Right renal cortex interstitium (tissue), 3 donors: ENCODE measurements at places on chromosomes 11 and 22.

DNA sequence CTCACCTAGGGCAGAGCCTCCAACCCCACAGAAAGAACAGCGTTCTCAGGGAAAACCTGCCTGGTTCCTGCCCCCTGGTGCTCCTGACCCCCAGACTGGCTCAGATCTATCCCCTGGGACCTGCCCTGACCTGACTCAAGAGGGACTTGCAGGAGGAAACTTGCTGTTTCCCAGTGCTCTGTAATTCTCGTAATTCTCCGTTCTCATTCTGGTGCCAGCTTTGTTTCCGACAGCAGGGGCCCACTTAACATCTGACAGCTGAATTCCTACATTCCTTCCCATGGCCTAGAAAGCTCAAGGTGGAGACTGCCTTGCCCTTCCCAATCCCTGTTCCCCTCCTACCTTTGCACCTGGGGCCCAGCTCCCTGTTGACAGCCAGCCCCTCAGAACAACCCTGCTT, 12.5 kb upstream of the CSF2RB start:
- DNase-seq = no peak

- DNase-seq = no peak
Observed at GRCh38 chr11:2519517-2519861, 74.7 kb downstream of the KCNQ1 start.

GRCh38 chr11:104649002-104649401, 249.3 kb downstream of the CASP12 start:
- no peak for DNase-seq

GRCh38 chr11:8698379-8698851, 15.8 kb downstream of the RPL27A start:
- no peak for DNase-seq

GRCh38 chr11:76781046-76781801, 1.9 kb upstream of the TSKU start:
- no peak for DNase-seq

DNA sequence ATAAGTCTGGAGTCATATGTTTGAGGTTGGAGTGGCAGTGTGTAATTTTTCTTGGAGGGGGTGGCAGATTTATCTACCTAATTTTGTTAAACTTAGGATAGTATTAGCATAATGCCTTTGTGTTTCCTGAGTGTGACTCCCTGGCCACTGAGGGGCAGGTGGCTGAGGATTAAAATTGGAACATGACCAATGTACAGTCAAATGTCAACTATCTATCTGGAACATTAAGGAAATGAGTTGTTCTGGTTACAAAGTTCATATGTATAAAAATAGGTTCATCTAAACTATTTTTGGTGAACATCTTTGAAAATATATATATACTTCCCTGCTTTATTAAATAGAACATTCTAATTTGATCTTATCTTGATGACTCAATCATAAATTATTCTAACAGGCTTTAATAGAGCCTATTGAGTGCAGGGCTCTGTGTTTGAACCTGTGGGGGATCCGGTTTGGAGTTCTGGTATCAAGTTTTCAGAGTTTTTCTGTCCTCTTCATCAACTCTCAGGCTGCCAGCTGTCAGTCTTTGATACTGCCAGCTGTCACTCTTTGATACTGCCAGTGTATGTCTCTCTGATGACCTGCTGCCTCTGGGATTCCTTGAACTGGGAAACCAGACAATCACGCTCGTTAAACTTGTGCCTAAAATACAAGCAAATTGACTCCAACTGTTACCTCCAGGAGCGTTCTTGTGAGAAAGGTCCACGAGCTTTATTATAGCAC, 309.6 kb downstream of the METTL15 start:
- DNase-seq = no peak

- DNase-seq = no peak
Observed at GRCh38 chr11:20388096-20389055, 860 bp downstream of the PRMT3 start.

DNA sequence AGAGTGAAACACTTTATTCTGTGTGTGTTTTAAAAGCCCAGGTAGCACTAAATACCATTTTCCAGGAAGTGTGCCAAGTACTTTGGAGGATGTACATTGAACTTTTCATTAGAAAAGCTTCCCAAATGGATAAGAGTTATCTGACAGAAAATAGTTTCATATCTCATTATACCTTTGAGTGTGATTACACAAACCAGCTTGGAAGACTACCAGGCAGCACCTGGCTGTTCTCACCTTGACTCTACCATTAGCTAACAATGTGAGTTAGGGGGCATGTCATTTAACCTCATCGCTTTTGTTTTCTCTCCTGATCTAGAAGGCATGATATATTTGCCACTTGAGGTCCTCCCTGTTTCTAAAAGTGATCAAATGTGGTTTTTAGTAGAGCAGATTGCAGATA, 50.2 kb downstream of the GRM5 start:
- DNase-seq = no peak

GRCh38 chr22:36756031-36756430, 19.9 kb downstream of the IFT27 start:
- DNase-seq = no peak

- no peak for DNase-seq
Observed at GRCh38 chr11:111309215-111309915, 11.0 kb downstream of the POU2AF3 start.

DNA sequence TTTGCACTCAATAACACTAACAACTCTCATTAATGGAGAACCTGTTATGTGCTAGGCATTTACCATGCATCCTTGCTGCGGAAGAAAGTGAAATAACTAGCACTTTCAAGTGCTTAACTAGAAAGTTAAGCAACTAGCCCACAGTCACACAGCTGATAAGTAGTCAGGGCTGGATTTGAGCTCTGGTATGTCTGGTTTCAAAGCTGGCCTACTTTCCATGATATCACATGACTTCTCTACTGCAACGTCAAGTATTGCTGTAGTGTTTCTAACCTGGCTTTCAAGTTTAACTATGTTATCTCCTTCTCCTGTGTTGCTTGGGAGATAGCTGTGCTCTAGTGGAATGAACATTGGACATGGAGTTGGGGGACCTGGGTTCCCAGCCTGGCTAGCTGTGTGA, 12.1 kb downstream of the SLC15A3 start:
- no peak for DNase-seq

- peak; percentile 75 for DNase-seq
Observed at GRCh38 chr11:111735262-111736116, 30.7 kb downstream of the PPP2R1B start.

GRCh38 chr11:108693852-108694251, 29.0 kb downstream of the DDX10 start:
- DNase-seq = no peak

DNA sequence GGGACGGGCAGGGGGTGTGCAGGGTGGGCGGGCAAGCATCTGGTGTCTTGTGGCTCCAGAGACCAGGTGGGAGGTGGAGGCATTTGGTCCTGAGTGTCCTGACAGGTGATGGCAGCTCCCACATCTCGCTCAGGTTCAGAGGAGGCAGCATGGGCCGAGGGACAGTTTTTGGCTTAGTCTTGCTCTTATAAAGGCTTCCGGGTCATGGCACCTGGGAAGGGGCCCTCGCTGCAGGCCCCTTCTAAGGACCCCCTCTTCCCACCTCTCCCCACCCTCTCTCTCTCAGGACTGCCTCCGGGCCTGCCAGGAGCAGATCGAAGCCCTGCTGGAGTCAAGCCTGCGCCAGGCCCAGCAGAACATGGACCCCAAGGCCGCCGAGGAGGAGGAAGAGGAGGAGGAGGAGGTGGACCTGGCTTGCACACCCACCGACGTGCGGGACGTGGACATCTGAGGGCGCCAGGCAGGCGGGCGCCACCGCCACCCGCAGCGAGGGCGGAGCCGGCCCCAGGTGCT, 9.9 kb downstream of the CCND1 start:
- no peak for DNase-seq

DNA sequence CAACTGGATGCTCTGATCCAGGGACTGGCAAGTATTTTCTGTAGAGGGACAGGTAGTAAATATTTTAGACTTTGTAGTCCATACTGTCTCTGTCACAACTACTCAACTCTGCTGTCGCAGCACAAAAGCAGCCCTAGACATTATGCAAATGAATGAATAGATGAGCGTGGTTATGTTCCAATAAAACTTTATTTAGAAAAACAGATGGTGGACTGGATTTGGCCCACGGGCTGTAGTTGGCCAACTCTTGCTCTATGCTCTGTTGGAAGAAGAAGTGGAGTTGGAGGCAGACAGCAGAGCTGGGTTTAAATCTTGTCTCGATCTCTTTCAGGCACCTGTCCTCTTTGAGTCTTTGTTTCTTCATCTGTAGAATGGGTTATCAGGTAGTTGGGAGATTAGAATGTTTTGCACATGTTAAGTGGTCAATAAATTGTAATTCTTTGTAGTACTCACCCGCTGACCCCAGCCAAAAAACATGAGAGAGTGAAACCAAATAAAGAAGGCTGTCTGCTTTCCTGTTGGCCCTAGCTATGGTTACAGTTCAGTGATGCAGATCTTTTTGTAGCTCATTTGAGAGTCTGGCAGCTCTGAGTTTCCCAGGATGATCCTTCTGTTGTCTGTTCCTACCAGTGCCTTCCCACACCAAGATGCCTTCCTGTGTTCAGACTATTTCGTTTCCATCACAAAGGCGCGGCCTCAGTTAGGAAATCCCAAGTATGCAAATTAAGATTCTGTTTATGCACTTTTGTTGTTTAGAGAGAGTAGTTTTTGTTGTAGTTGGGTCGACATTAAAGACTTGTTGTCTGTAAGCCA, 198.1 kb upstream of the SEZ6L start:
- DNase-seq = no peak

- DNase-seq = peak; percentile 2
Observed at GRCh38 chr11:129894278-129895125, 876 bp downstream of the NFRKB start.

GRCh38 chr22:24198682-24199052, 17.4 kb downstream of the SUSD2 start:
- no peak for DNase-seq

DNA sequence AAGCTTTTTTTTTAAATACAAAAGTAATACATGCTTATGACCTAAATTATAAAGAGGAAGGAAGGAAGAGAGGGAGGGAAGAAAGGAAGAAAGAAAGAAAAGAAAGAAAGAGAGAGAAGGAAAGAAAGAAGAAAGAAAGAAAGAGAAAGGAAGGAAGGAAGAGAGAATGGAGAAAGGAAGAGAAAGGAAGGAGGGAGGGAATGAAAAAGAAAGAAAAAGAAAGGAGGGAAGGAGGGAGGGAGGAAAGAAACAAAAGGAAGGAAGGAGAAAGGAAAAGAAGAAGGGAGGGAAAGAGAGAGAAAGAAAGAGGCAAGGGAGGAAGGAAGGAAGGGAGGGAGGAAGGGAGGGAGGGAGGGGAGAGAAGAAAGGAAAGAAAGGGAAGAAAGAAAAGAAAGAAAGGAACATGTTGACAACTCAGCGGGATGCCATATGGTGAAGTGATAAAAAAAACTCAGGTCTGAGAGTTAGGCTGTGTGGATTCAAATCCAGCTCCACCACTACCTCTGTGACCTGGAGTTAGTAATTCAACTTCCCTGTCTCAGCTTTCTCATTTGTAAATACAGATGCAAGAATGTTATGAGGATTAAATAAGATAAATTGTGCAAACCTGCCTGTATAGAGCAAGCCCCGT, 9.6 kb upstream of the EED start:
- DNase-seq = no peak

DNA sequence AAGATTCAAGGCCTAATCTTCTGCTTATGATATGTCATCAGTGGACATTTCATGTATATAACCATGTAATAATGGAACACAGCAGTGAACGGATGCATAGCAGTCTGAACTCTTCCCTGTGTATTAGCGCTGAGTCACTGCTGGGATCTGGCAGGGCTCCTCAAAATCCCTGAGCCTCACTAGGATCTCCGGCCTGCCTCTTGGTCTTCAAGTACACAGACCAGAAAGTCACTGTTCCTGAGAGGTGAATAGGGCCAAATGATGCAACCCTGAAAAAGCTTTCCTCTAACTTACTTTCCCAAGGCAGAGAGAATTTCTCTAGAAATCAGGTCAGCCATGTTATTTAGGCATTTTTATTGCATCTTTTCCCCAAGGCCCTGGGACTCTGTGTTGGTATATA, 35.0 kb downstream of the POU2AF1 start:
- DNase-seq = no peak

GRCh38 chr11:2102883-2103213, 36.3 kb downstream of the IGF2 start:
- no peak for DNase-seq

DNA sequence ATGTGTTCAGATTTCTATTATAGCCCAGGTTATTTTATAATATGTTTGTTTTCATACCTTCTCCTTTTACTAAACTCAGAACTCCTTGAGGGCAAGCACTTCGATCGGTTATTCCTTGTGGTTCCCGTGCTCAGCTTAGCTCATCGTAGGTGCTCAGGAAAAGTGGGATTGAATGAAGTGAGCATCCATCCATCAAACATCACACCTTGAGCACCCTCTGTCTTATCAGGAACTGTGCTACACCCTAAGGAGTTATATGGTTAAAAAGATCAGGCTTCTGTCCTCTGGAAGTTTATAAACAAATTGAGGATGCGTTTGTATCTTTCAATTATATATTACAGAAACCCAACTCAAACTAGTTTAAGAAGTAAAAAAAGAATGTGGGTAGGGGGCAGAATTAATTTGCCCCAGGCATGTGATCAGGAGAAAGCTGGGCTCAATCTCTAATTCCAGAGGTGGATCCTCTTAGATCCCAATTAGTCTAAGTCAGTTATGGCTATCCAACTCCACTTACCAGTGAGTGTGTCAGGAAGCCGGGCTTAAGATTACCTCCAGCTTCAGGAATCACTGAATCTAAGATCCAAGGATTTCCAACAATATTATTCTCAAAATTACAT, 59.9 kb upstream of the RRAS2 start:
- no peak for DNase-seq

DNA sequence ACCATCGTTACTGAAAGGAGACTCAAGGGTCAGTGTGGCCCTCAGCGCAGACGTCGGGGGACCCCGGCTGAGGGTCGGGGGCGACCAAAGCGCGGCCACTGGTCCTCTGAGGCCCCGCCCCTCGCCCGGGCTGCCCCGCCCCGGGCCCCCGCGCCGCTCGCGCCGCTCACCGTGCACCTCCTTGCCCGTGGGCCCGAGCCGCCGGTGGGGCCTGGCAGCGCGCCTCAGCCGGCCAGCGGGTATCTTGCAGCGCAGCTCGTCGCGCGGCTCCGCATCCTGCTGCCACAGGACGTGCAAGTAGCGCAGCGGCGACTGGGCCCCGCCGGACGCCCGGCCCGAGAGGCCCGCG, 419 bp downstream of the ANKRD54 start:
- no peak for DNase-seq

GRCh38 chr11:33574331-33574730, 126.3 kb downstream of the C11orf91 start:
- no peak for DNase-seq

GRCh38 chr11:66850588-66851238, 6.2 kb upstream of the LRFN4 start:
- no peak for DNase-seq

- no peak for DNase-seq
Observed at GRCh38 chr22:46547883-46548244, 10.4 kb upstream of the CELSR1 start.

DNA sequence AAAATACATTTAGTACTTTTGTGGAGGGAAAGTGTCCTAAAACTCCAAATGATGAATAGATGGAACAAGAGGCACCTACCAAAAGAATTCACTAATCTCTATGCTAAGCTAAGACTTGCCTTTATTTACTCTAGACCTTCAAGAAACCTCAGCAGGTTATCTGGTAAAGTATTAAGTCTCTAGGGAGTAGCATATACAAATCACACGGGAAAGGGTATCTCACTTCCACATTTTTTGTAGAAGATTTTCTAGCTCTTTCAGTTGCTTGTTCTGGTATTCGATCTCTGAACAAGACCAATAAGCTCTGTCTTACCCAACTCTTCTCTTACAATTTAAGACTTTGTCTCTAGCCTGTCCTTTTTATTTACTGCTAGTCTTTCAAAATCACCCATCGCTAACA, 18.1 kb upstream of the CADM1 start:
- no peak for DNase-seq
